ENCODE measurements at places on chromosomes 4 and X.

GRCh38 chr4:139666735-139667281 is 1.2 kb downstream of the MGST2 start:
- no peak for DNase-seq

DNA sequence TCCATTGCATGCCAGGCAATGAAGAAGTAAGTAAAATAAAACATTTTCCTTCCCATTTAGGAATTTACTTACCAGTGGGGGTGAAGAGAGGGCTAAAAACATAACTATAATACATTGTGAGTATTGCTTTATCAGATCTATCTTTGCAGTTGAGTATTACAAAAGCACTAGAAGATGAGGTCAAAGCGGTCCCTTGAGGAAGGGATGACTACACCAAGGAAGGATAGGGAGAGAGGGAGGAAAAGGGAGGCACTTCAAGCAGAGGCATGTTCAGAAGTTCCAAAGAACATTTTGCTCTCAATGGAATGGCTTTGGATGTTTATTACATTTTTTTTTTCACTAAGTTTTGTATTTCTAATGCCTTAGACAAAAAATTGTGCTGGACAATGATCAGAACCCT is 127.8 kb downstream of the TET2 start:
- DNase-seq = no peak

- DNase-seq = no peak
Measured at GRCh38 chr4:109462802-109463201, 29.2 kb downstream of the SEC24B start.

GRCh38 chr4:188435381-188435780 is 296.1 kb downstream of the TRIML1 start:
- no peak for DNase-seq

GRCh38 chrX:137032841-137033773 is 688 bp downstream of the GPR101 start:
- DNase-seq = no peak

GRCh38 chr4:137417676-137418075 is 114.6 kb downstream of the PCDH18 start:
- no peak for DNase-seq

Data from activated B cell treated with CpG ODN at 0.5 μM for 24 hours (primary cell).